ENCODE measurements at places on chromosomes 6 and 20. TPM values are rescaled to one million over a fixed set of nuclear protein-coding genes. Genes with fewer than 3 reads are reported as not detected.

The SCAND1 gene
- total RNA-seq, result 47.7 TPM

The KCNQ5 gene
- 8.1 TPM for total RNA-seq

DNA sequence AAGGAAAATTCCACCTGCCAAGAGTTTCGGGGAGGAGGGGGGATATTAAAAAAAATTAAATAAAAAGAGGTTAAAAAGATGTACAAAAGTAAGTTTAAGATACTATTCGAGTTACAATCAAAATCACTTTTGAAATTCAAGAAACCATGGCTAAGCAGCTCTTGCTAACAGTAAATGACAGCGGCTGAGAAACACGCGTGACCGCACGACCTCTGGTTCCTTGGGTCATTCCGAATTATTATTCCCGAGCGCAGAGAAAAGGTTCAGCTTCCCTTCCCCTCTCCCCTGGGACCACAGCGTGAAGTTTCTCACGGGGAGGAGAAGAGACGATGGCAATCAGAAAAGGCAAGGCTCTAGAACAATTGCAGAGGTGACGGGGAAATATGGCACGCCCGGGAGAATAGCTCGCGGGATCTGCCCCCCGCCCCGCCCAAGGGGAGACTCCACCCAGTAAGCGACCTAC lies 496 bp downstream of the TMEM242 start:
- no peaks in the 10 kb centered on the region for H3K36me3 ChIP-seq
- peak overlapping the region; percentile 68 for H3K4me3 ChIP-seq
- peak; percentile 93 for DNase-seq
- H3K27me3 ChIP-seq, result no peaks in the 10 kb centered on the region
- peaks cover 6% of the 10 kb centered on the region for H3K4me1 ChIP-seq

The TRIM40 gene
- total RNA-seq, result not detected

DNA sequence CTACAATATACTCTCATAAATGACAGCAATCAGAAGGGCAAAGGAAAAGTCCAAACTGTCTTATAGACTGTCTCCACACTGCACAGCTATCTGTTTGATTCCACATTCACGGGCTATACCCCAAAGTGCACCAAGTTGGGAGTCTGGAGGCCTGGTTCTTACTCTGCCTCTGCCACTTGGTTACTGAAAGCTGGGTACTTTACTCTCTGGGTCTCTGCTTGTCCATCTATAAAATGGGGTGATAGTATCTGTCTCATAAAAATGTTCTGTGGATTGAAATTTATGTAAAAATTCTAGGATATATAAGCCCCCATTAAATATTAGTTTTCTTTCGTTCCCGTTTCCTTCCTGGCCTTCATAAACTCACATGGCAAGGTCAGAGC lies 86.5 kb downstream of the CD164 start:
- no peaks in the 10 kb centered on the region for H3K36me3 ChIP-seq
- H3K27ac ChIP-seq, result no peak overlapping the region
- no peak for DNase-seq
- H3K4me1 ChIP-seq, result no peaks in the 10 kb centered on the region

The TAF11 gene
- 18.8 TPM for total RNA-seq

The MUC21 gene
- total RNA-seq, result not detected

DNA sequence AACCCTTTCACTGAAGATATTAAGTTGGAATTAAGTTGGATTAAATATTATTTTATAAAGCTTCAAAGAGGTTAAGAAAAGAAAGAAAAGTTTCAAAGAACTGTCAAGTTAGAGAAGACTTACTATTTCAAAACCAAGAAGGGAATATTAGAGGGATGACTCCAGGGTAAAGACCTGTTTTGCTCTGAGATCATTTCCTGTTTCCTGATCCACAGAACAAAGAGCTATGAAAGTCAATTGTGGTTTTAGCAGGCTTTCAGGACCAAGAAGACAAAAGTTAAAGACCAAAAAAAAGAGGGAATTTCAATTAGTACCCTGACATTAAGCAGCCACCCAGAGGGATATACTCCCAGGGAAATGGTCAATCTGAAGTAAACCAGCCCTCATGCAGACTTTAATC lies 19.4 kb downstream of the ESF1 start:
- H3K36me3 ChIP-seq, result no peaks in the 10 kb centered on the region
- H3K27ac ChIP-seq, result no peak overlapping the region
- H3K4me1 ChIP-seq, result no peaks in the 10 kb centered on the region
- no peak overlapping the region for H3K4me3 ChIP-seq
- DNase-seq, result no peak
- H3K27me3 ChIP-seq, result peaks cover 2% of the 10 kb centered on the region

- no peak for DNase-seq
- H3K4me1 ChIP-seq, result no peaks in the 10 kb centered on the region
- no peak overlapping the region for H3K27ac ChIP-seq
- no peak overlapping the region for H3K4me3 ChIP-seq
Measured at GRCh38 chr6:107667790-107668189, 156.3 kb downstream of the SCML4 start.

DNA sequence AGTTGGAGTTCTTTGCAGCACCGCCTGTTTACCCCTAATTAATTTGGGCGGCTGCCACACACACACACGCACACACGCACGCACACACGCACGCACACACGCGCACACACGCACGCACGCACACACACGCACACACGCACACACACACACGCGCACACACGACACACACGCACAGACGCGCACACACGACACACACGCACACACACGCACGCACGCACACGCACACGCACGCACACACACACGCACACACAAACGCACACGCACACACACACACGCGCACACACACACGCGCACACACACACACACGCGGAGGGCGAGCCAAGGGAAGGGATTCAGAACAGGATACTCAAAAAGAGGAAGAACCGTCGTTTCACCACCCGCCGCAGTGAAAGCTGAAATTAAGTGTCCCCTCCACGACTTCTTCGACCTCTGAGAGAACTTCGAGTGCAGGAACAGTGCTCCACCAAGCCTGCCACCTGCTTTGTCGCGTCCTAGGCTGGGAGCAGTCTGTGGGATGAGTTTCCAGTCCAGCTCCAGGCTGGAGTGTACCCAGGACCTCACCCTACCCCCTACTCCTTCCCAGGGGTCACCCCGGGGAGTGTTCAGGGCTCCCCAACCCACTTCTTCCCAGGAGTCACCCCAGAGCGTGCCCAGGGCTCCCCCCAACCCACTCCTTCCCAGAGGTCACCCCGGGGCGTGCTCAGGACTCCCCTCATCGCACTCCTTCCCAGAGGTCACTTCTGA lies 1.1 kb downstream of the RNASET2 start:
- no peak overlapping the region for H3K27ac ChIP-seq
- peak overlapping the region; percentile 70 for H3K4me3 ChIP-seq
- no peak for DNase-seq
- no peaks in the 10 kb centered on the region for H3K27me3 ChIP-seq
- no peaks in the 10 kb centered on the region for H3K36me3 ChIP-seq
- H3K4me1 ChIP-seq, result no peaks in the 10 kb centered on the region

The TRIM10 gene
- total RNA-seq, result 0.12 TPM

- no peaks in the 10 kb centered on the region for H3K4me1 ChIP-seq
- no peaks in the 10 kb centered on the region for H3K27me3 ChIP-seq
- no peak overlapping the region for H3K4me3 ChIP-seq
- DNase-seq, result no peak
- H3K27ac ChIP-seq, result no peak overlapping the region
Measured at GRCh38 chr6:15429141-15430110, 183.6 kb downstream of the JARID2 start.

GRCh38 chr6:44041461-44042260 lies 85.6 kb downstream of the MRPL14 start:
- no peak overlapping the region for H3K4me3 ChIP-seq
- H3K36me3 ChIP-seq, result no peaks in the 10 kb centered on the region
- H3K27me3 ChIP-seq, result no peaks in the 10 kb centered on the region
- DNase-seq, result peak; percentile 40
- H3K27ac ChIP-seq, result no peak overlapping the region

- peaks cover 7% of the 10 kb centered on the region for H3K4me1 ChIP-seq
- H3K27ac ChIP-seq, result no peak overlapping the region
- H3K27me3 ChIP-seq, result no peaks in the 10 kb centered on the region
- H3K4me3 ChIP-seq, result no peak overlapping the region
- no peak for DNase-seq
Measured at GRCh38 chr6:17630511-17631073, 30.5 kb downstream of the FAM8A1 start.

GRCh38 chr6:149529650-149530049 lies 16.2 kb downstream of the PPIL4 start:
- H3K4me1 ChIP-seq, result no peaks in the 10 kb centered on the region
- H3K27ac ChIP-seq, result no peak overlapping the region
- no peak for DNase-seq

DNA sequence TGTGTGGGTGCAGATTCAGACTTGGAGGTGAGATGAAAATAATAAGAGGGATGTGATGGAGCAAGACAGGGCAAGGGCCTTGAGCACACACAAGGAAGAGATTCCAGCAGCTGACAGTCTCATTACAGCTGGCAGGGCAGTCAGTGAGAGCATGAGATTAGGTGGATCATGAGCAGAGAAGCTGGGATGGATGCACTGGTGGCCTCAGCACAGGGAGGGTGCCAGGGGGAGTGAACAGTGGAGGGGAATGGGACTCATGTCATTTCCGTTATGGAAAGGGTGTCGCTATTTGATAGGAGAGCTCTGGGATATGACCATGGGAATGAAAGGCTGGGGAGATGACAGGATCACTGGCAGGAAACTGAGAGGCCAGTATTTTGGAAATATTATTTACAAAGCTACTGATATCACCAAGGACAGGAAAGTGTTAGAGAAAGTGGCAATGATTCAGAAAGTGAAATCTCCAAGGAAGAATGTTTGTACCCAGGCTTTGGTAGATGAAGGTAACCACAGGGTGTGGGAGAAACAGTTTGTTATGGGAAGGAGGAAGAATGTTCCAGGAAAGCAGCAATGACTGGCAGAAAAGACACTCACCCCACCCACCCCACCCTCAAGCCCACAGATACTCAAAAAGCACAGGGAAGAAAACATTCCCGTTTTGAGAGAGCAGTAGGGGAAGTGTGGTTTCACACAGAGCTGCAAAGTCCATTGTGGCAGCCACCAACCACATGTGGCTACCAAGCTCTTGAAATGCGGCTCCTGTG lies 214.7 kb upstream of the PROKR2 start:
- no peaks in the 10 kb centered on the region for H3K4me1 ChIP-seq
- H3K36me3 ChIP-seq, result no peaks in the 10 kb centered on the region
- H3K27me3 ChIP-seq, result no peaks in the 10 kb centered on the region

- H3K27ac ChIP-seq, result no peak overlapping the region
- no peaks in the 10 kb centered on the region for H3K36me3 ChIP-seq
- H3K4me1 ChIP-seq, result peaks cover 2% of the 10 kb centered on the region
- no peak overlapping the region for H3K4me3 ChIP-seq
Measured at GRCh38 chr6:169145991-169146501, 107.6 kb downstream of the THBS2 start.

DNA sequence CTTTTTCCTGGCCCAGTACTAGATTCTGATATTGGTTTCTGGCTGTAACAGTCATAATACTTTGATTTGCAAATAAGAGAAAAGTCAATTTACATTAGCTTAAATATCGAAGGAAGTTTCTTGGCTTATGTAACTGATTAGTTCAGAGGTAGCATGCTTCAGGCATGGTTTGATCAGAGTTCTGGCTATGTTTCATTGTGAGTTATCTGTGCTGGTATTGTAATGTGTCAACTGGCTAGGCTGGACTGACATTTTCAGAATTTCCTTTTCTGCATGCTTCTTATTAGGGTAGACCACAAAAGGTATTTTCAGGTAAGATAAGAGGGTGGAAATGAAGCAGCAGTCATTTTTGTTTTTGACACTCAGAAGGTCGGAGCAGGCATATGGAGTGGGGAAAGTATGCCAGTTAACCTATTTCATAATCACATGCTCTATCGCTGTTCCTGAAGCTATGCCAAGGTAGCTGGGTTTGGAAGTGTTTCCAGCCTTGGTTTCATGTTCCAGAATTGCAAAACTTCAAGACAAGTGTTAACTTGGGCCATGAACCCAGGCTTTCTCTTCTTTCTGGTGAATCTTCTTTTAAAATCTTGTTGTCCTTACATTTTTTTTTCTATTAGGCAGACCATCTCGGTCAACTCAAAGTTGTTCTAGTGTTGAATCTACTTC lies 244.9 kb downstream of the DHX35 start:
- DNase-seq, result no peak
- H3K27me3 ChIP-seq, result no peaks in the 10 kb centered on the region
- no peak overlapping the region for H3K4me3 ChIP-seq

The BHLHE23 gene
- not detected for total RNA-seq

- no peaks in the 10 kb centered on the region for H3K4me1 ChIP-seq
- H3K27ac ChIP-seq, result no peak overlapping the region
- H3K36me3 ChIP-seq, result no peaks in the 10 kb centered on the region
- H3K4me3 ChIP-seq, result no peak overlapping the region
- H3K27me3 ChIP-seq, result no peaks in the 10 kb centered on the region
- DNase-seq, result no peak
Measured at GRCh38 chr6:37774028-37774680, 45.4 kb upstream of the ZFAND3 start.

The UNC5CL gene
- 1.4 TPM for total RNA-seq

GRCh38 chr20:61706259-61706961 lies 359.3 kb downstream of the TAF4 start:
- no peaks in the 10 kb centered on the region for H3K27me3 ChIP-seq
- no peaks in the 10 kb centered on the region for H3K36me3 ChIP-seq
- no peak for DNase-seq
- no peak overlapping the region for H3K4me3 ChIP-seq

DNA sequence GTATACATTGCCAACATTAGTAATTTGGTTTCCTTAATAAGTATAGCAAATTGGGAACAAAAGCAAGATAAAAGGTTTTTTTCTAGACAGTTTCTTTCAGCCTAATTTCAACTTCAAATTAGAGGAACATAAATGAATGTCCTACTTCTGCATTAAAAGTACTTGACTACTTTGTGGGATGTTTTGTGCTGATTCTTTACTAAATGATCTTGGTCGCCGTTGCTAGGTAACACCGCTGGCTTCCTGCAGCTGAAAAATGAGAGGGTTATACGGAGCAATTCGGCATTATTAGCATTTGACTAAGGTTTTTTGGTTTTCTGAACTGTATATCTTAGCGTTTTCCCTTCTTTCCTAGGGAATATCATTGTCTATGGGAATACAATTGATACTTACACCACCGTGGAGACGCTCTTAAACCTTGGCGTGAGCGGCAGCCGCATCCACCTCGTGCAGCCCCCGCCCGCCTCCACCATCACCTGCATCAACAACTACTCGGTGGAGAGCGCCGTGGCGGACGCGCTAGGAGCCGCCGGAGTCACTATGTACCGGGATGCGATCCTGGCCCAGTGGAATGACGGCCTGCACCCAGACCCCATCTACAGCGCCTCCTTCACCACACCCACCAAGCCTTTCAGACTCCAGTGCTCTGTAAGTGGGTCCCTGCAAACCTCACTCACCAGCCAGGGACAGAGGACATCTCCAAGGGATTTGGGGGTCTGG lies 90.9 kb upstream of the INSM1 start:
- H3K4me3 ChIP-seq, result no peak overlapping the region
- H3K36me3 ChIP-seq, result no peaks in the 10 kb centered on the region
- no peak overlapping the region for H3K27ac ChIP-seq
- DNase-seq, result peak; percentile 70
- peaks cover 7% of the 10 kb centered on the region for H3K27me3 ChIP-seq
